Activated T-cell treated with anti-CD3 and anti-CD28 coated beads for 4 hours (primary cell): ENCODE measurements at places on chromosomes 13 and 19.

- no peak for DNase-seq
Measured at GRCh38 chr19:19548915-19549759, 11.1 kb downstream of the CILP2 start.

DNA sequence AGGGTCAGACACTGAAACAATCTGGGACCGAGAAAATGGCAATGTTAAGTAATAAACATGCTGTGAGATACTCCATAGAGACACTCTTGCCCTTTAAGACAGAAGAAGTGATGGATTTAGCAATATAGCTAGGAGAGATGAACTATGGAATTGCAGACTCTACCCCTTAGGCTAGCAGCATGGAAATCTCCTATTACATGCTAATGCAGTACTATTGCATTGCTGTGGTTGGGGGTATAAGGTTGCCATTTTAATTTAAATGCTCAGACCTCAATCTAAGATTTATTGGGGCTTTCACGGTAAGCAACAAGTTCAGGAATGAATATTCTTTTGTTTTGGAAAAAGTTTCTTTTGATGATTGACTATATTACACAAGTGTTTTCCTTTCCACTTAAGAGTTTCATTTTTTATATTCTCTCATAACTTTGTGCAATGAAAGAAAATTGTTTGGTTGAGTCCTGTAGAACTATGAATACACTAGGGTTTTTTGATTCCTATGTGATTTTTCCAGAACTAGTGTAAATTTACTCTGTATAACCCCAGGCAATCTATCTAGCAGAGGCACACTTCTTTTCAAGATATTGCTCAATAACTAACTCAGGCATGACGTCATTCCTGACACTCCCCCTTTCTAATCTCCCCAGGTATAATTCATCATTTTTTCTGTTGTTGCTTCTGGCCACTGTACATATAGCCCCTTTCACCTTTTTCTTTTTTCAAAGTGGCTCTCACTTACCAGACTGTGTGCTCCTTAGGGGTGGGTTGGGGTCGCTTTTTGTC lies 394.7 kb upstream of the KLF12 start:
- DNase-seq = no peak

GRCh38 chr13:42007844-42008243 lies 40.6 kb upstream of the DGKH start:
- no peak for DNase-seq

GRCh38 chr13:44573790-44574465 lies 2.2 kb downstream of the TSC22D1 start:
- DNase-seq = no peak

DNA sequence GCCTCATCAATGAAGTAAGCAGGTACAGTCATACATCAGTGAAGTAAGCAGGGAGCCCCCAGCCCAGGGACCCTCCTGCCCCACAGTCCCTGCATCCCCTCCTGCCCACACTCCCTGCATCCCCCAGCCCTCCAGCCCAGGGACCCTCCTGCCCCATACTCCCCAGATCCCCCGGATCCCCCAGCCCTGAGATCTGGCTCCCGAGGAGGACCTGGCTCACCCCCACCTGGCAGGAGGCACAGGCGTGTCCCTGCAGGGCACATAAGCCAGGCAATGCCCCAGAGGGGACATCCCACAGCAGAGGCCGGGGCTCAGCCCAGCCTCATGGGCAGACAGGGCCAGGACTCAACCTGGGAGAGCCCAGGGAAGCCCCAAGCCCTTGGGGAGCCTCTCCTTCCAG lies 53.6 kb upstream of the TPM4 start:
- DNase-seq = no peak

DNA sequence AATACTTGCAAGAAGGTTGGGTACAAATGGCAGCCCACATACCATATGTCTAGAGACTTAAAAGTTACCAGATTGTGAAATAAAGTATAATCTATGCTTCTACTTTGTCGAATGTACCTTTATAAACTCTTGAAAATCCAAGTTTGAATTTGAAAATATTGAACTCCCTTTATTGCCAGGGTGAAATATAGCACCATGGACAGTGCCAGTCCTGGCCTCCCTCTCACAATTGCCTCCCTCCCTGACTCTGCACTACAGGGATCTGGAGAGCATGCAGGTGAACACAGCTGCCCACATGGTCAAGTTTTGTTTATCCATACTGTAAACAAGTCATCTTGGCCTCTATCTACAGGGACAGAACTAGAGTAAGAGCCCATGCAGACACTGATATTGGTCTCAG lies 394.1 kb upstream of the SLITRK6 start:
- no peak for DNase-seq

GRCh38 chr19:36265064-36265463 lies 50.2 kb downstream of the ZNF146 start:
- DNase-seq = no peak

GRCh38 chr13:104872153-104872552 lies 1663.3 kb downstream of the EFNB2 start:
- DNase-seq = no peak

- peak; percentile 73 for DNase-seq
Measured at GRCh38 chr19:6753178-6754031, 13.8 kb downstream of the SH2D3A start.

DNA sequence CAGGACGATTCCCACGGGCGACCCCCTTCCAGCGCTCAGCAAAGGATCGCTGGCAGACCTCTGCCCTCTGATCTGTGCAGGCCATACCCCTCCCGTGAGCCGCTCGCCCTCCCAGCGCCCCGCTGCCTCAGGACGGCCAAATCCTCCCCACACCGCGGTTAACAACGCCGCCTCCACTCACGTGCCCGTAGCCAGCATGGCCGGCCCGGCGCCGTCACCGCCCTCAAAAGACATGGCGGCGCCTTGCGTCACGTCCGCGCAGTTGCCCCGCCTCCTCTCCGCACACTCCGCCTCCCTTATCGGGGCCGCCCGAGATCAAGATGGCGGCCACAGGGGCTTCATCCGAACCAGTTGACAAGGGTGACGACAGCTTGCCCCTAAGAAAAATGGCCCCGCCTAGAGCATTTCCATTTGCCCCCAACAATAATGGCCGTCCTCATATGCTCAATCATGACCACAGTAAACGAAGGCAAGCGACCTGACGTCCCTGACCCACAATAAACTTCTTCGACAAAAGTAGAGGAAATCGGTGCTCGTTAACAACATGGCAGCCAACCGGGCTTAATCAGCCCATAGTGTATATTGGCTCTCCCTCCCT lies 634 bp downstream of the AKT1S1 start:
- DNase-seq = peak; percentile 94

DNA sequence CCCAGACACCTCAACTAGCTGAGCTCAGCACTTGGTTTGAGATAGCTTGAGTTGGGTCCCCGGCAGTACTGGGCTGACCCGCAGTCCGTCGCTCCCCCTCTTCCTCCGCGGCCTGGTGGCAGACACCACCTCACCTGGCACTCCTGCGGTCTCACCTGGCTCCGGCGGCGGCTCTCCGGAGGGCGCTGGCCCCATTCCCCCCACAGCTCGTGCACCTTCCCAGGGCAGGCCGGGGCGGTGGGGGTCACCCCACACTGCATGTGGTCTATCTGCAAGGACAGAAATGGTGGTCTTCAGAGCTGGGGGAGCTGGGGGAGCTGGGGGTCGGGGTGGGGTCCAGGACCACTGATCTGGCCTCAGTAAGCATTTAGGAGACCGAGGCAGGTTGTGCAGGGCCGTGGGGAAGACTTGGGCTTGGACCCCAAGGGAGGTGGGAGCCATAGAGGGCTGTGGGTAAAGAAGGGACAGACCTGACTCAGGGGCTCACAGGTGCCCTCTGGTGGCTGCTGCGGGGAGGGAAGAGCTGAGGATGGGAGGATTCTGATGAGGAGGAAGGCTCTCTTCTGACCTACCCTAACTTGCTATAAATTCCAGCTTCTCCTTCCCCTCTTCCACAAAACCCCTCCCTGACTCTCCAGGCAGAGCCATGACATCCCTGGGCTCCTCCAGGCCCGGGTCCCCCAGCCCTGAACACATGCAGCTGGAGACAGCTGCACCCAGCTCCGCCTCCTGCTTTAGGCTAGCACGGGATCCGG lies 6.7 kb upstream of the PLIN4 start:
- peak; percentile 62 for DNase-seq

GRCh38 chr13:49298903-49299605 lies 51.3 kb downstream of the CDADC1 start:
- no peak for DNase-seq

- no peak for DNase-seq
Measured at GRCh38 chr13:46195016-46195415, 13.0 kb upstream of the LCP1 start.

DNA sequence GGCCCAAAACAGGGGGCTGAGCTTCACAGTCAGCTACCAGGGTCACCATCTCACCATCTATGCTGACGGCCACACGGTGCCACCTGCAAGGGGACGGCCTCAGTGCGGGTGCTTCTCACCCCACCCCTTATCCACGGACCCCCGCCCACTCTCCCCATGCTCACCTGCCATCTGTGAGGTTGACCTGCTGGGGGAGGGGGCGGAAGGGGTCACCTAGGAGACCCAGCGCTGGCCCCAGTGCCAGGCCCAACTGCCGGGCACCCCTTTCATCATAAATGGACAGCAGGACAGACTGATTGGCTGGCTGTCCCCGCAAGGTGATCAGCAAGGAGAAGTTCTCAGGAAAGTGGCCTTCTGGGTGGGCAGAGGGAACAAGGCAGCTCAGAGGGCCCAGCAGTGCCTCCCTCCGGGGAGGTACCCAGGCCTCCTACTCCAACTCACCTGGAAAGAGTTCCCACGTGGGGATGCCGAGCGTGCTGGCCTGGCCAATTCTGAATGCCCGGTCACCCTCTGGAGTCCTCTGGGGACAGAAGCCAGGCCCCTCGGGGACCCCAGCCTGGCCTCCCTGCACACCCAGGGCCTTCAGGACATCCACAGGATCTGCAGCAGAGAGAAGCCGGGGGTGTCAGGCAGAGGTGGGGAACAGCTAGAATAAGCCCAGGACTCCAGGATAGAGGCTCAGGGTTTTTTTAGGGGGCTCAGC lies 4.5 kb downstream of the COL5A3 start:
- no peak for DNase-seq

DNA sequence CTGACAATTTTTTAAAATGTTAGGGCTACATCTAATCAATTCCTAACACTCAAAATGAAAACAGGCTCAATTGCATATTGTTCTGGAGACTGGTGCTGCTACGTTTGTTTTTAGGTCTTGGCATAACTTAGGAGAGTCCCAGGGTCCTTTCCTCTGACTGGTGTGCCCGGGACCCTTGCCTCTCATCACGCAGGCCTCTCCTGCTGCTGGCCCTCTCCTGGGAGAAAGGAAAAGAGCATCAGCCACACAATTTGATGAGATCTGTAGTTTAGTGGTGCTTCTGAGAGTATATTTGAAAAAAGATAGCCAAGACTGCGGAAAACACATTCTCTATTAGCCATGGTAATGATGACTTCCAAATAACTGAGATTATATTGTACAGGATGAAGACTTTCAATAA lies 380.0 kb downstream of the KLF12 start:
- no peak for DNase-seq

GRCh38 chr13:83716121-83716520 lies 166.2 kb downstream of the SLITRK1 start:
- DNase-seq = no peak

DNA sequence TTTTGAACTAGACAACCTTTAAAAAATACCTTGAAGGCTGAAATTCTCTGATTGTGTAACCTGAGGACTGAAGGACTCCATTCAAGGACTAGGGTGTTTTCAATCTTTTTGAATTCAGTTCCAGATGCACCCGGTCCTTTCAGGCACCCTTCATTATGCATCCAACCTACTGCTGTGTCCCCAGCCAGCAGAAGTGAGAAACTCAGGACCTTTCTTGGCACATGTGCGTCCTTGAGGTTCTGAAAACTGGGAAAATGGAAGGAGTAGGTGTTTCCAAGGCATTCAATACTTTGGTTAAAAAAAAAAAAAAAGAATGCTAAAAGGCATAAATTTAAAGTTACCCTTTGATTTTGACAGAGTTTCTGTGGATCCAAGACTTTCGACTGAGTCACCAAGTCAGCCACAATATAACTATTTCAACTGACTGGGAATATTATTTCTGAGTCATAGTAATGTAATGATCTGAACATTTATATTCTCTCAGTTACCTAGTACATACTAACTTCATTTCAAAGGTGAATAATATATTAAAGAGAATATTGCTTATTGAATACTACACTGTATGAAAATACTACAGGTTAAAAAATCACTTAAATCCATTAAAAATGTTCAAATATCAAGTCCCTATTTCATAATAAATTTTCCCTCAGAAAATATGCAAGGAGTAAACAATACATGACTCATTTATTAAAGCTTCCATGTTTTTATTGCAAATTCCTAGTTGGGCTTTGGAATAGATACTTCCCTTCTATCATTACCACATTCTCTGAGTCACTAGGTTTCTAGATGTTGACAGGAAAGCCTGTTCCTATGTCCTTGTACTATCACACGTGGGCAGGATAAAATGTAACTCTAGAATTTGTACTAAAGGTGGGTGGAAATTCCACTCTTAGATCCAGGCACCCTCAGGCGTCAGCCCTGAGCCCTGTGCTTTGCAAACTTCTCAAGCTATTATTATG lies 2.4 kb upstream of the ITGBL1 start:
- no peak for DNase-seq

DNA sequence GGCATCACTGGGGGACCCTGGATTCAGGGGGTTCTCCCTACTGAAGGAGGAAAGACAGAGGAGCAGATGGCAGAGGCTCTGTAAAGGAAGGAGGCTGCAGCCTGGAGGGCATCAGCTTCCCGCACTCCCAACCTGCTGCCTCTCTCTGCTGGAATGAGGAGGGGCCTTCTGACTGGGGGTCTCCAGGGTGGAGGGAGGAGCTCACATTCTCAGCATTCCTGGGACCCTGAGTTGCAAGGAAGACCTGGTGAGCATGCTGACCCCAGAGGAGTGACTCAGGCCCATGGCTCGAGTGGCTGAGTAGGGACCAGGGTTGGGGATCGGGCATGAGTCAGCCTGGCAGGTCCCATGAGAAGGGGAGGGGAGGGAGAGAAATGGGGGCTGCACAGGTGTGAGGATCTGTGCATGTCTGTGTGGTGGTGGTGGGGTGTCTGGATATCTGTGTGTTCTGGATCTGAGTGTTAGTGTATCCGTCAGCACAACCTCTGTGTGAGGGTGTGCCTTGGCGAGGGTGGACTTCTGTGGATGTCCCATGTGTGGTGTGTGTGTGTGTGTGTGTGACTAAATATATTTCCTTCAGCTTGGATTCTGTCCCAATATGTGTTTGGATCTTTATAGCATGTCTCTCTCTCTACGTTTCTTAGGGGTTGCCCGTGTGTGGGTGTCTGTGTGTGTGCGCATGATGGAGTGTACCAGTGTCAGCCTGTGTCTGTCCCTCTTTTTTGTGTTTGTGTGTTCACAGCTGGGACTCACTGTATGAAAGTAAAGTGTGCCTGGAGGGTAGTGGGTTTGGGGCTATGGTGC lies 4.6 kb downstream of the AXL start:
- DNase-seq = no peak
